Gastrocnemius medialis (tissue), 4 donors: ENCODE measurements at places on chromosomes 5 and 9.

DNA sequence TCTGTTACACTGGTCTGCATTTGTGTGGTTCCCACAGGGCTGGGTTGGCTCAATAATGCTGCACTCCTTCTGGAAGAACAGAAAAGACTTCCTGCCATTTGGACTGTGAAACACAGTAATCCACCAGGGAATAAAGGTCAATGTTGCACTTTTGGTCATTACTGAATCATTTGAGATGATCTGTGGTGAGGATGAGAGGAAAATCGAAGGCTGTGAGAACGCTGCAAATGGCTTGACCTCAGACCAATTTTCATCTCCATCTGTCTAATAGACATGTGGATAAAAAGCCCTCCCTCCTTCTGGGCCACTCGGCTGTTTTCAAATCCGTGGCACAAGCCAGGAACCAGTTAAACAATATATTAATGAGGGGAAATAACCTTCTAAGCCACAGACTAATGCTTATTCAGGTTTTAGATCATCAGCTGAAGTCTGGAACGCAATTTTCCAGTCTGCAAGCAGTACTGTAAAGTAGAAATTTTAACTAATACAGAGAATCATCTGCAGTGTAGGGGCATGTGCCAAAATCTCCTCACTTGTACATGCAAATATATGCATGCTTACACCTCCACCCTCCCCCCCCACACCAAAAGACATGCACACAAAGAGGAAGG is 20.2 kb downstream of the TLE1 start:
- DNase-seq: no peak

GRCh38 chr5:147458581-147458980 is 51.3 kb downstream of the DPYSL3 start:
- no peak for DNase-seq

GRCh38 chr9:132472199-132472598 is 62.2 kb downstream of the CFAP77 start:
- no peak for DNase-seq

DNA sequence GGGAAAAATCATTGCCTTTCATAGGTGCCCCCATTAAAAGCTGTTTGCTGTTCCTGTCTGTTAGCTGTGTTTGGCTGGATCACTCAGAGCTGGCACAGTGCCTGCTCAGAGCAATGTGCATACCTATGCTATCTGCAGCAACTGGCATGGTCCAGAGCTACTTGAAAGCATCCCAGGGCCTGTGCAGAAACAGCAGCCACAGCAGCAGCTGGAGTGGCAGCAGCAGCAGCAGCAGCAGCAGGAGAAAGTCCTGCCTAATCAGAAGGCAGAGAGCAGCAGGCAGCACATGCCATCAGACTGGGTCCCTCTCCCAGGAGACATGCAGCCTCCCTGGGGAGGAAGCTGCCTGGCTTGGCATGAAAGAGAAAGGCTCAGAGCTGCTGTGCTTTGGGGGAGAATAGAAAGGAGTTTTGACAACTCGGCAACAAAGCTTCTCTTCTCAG is 243.8 kb upstream of the WWC1 start:
- no peak for DNase-seq

DNA sequence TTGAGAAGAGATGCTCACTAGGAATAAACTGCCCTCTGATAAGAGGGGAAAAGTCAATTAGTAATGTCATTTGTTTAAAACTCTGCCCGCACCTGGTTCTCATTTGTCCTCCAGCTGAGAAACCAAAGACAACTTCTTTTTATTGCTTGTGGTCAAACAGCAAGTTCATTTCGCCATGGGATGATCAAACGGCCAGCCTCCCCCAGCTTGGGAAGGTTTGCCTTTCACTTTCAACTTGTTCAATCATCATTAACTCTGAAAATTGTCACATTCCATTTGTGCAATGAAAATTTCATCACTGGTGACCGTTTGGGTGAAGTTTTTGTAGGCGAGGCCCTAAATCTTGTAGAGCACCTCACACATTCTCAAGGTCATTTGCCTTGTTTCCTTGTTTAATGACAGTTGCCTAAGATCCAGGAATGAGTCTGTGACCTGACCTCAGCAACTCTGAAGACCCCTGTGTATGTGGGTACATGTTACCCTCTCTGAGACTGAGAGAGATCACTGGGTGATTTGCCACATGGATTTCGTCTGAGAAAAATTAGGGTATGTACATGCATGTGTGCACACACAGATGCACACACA is 117.7 kb downstream of the MARCHF3 start:
- DNase-seq: no peak

DNA sequence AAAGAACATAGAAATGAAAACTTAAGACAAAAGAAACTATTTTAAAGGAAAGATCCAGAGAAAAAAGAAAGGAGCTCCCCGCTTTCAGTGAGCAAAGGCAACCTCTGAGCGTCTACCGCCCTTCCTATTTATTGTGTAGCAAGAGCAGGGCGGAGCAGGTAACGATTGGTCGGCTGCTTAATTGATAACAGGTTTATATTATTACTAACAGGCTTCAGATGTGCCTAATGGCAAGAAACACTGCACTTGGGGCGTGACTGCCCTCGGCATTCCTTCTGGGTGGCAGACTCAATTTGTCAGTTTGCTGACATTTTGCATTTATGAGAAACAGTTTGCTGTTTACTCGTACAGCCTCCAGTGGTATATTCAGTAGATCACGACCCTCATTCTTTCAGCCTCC is 482.7 kb upstream of the C9orf72 start:
- DNase-seq: no peak

DNA sequence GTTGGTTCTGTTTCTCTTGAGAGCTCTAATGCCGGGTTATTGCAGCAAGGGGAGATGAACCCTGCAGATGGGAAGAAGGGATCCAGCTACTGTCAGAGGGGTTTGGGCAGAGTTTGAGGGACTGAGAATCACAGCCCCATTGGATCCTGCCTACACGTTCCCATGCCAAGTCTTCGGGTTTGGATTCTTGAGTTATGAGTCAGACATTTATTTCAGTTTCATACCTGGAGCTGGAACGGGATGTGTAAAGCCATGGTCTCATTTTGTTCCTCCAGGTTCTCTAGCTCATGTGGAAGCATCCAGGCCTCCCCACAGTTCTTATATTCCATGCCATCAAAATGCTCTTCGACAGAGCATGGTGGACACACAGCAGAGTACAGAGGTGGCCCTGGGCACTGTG is 275.4 kb upstream of the IRX4 start:
- no peak for DNase-seq

GRCh38 chr9:105694848-105695581 is 674 bp downstream of the TMEM38B start:
- peak; percentile 85 for DNase-seq

DNA sequence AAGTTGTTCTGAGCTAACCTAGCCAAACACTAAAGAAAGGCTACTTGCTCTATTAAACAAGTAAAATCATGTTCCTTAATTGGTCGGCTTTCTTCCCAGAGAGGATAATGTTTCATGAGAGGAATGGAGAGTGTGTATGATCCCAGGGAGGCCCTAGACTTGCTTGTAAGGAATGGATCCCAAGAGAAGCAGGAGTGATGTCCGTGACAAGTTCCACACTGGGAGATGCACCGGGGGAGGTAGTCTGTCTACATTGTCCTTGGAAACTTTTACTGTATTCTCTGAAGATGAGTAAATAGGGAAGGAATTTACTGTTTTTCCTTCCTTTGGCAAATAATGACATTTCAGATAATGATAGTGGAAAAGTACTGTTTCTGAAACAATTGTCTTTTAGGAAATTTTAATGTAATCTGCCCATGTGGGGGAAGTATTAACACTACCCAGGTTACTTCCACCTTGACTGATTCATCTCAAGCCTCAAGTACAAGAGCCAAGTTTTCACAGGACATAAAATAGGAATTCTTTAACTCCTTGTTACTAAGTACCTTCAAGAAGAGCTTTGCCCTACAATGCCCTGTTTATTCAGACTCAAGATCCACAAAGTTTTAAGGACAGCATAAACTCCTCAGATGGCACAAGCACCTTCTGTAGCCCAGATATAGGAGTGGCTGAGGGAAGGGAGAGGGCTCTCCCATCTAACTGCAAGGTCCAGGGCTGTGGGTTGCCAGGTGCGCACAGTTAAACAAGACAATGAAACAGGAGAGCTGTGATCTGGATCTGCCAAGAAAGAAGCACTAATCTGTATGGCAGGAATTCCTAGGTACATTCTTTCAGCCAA is 152.1 kb downstream of the GNA14 start:
- no peak for DNase-seq

DNA sequence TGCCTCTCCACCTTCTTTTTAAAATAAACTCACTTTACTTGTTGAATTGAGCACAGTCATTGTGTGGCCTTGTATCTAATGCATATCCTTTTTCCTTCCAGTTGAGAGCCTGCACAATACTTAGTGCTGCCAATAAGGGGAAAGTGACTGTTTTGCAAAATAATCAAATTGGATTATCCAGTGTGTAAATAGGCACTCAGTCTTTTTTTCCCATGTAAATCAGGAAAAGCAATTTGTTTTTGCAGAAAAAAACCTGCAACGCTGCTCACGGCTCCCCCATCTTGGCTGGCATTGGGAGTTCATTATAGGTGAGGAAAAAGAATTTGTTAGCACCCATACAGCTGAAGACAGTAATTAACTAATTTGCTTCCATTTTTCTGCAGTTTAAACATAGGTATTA is 299.9 kb downstream of the CSNK1G3 start:
- no peak for DNase-seq

- DNase-seq: peak; percentile 56
Measured at GRCh38 chr5:56412601-56413379, 179.7 kb upstream of the ANKRD55 start.

DNA sequence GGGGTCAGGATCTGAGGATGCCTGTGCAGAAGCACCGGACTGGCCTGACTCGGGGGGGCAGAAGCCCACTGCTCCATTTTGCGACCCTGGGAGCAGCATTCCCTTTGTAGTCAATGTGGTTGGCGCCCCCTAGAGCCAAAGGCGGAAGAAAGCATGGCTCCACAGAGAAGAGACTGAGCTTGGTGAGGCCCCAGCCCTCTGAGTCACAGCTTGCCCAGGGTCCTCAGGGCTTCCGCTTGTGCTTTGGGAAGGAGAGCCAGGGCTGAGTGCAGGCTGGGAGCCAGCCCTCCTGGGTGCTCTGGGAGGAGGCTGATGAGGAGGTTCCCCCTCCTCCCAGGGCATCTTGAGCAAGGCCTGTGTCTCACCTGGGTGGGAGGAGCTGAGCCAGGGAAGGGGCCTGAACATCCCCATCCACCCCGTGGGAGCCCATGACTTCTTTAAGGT is 5.5 kb upstream of the AQP3 start:
- DNase-seq: no peak

DNA sequence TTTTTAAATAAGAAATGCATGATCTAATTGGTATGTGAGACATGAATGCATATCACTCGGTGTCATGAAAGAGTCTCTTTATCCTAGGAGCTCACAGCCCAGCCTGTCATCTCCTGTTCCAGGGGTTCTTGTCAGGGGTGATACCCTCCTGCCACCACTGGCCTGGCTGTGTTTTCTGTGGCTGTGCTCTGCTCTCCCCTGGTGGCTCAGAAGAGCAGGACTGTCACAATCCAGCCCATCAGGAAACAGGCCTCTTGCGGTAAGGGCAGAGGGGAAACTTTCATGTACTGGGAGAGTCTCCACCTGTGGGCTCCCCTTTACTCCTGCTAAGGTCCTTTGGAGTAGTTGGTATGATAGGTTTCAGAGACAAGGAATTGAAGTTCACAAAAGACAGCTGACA is 240.2 kb upstream of the GLRA1 start:
- DNase-seq: no peak

GRCh38 chr9:135864447-135865049 is 42.8 kb downstream of the CAMSAP1 start:
- no peak for DNase-seq

DNA sequence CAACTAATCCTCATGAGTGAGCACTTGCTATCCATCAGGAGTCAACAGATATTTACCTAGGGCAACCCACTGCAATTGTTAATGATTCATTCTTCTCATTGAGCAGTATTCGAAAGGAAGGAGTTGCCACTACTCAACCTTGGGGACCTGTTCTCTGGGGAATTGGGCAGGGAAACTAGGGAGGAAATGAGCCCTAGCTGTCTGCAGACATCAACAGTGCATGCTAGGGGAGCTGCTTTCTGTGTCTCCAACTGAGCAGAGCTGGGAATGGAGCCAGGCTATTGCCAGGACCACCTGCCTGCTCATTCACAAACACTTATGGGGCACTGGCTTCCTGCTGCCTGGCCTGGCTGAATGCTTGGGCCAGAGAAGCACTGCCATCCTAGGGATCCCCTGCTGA is 183.4 kb downstream of the TMEM38B start:
- no peak for DNase-seq
